Activated T-helper 1 cell treated with anti-CD3 and anti-CD28 coated beads, Interleukin-12 subunit alpha, Interleukin-12 subunit beta, Interleukin-2, Interleukin-4 antibody, amounts not matched to agents 30 ng/mL and 10 ng/mL and 1 ng/mL, durations not matched to agents 14 hours and 24 hours and 36 hours (primary cell): ENCODE measurements at places on chromosomes 4 and X. TPM values are rescaled to one million over a fixed set of nuclear protein-coding genes. Genes with fewer than 3 reads are reported as not detected.

DNA sequence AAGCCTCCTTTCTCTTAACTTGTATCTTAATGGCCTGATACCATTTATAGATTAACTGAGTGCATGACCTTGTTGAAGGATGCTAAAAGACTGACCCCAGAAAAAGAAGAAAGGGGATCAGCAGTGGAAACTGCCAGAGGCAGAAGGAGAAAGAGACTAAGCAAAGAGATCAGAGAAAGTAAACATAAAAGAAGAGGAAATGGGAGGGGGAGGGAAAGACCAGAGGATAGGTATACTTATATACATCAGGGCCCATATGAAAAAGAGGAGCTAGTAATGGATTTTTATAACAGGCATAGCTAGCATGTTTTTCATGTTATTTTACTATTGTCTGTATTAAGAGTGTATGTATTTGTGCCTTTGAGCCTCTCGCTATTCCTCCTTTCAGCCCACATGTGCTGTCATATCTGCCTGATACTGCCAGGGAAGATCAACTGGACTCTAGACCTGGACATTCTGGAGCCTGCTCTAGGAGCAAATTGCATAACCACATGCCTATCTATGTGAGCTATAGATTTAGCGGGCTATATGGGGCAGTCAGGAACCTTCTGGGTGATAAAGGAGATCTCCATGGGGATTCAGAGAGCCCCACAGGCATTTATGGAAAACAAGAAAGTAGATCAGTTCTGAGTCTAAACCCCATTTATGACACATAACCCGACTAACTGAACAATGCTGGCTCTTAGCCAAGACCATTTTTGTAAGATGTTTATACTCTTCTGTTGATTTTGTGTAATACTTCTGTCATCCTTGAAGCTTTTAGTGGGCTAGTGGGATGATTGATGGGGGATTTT is 13.4 kb upstream of the SNX12 start:
- no peak for DNase-seq
- no peak overlapping the region for H3K27ac ChIP-seq
- no peak overlapping the region for H3K4me3 ChIP-seq
- H3K4me1 ChIP-seq = no peaks in the 10 kb centered on the region

- peaks cover 32% of the 10 kb centered on the region for H3K36me3 ChIP-seq
- peaks cover 47% of the 10 kb centered on the region for H3K4me1 ChIP-seq
- H3K27me3 ChIP-seq = no peaks in the 10 kb centered on the region
Measured at GRCh38 chr4:83104991-83105390, 9.5 kb downstream of the PLAC8 start.

DNA sequence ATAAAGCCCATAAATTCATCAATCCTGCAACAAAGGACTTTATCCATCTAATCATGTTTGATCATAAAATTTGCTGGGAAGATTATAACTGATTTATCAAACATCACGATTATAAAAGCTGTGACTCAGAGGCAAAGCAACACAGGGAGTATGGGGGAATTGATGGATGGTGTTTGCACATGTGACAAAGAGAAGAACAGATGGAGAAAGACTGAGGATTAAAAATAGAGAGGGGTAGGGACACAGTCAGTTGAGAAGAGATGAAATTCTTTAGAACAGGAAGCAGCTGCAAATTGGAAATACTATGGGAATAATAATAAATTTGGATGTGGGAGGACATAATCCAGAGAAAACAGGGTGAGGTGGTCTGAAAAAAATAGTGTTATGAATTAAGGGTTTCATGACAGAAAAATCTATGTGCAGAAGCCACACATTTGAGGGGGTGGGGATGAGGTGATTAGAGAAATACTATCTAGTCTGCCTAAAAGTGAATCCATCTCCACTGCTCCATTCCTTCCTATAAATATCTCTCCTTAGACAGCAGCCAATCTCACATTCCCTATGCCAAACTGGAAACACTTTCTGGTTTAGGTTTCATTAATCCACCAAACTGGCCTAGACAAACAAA is 6.2 kb downstream of the PRR32 start:
- H3K4me3 ChIP-seq = no peak overlapping the region
- H3K27me3 ChIP-seq = no peaks in the 10 kb centered on the region
- H3K27ac ChIP-seq = no peak overlapping the region
- H3K4me1 ChIP-seq = no peaks in the 10 kb centered on the region
- DNase-seq = no peak

GRCh38 chrX:71917621-71918343 is 7.1 kb downstream of the NHSL2 start:
- no peaks in the 10 kb centered on the region for H3K4me1 ChIP-seq
- peaks cover 17% of the 10 kb centered on the region for H3K27me3 ChIP-seq
- H3K27ac ChIP-seq = no peak overlapping the region
- no peak overlapping the region for H3K4me3 ChIP-seq
- H3K36me3 ChIP-seq = no peaks in the 10 kb centered on the region
- DNase-seq = no peak

- no peaks in the 10 kb centered on the region for H3K4me1 ChIP-seq
- no peak overlapping the region for H3K4me3 ChIP-seq
- H3K27me3 ChIP-seq = no peaks in the 10 kb centered on the region
- H3K27ac ChIP-seq = no peak overlapping the region
- H3K36me3 ChIP-seq = no peaks in the 10 kb centered on the region
Measured at GRCh38 chrX:18617407-18617750, 54.5 kb downstream of the RS1 start.

GRCh38 chr4:15031197-15031596 is 28.9 kb downstream of the CPEB2 start:
- DNase-seq = no peak
- no peak overlapping the region for H3K27ac ChIP-seq
- H3K4me3 ChIP-seq = no peak overlapping the region

DNA sequence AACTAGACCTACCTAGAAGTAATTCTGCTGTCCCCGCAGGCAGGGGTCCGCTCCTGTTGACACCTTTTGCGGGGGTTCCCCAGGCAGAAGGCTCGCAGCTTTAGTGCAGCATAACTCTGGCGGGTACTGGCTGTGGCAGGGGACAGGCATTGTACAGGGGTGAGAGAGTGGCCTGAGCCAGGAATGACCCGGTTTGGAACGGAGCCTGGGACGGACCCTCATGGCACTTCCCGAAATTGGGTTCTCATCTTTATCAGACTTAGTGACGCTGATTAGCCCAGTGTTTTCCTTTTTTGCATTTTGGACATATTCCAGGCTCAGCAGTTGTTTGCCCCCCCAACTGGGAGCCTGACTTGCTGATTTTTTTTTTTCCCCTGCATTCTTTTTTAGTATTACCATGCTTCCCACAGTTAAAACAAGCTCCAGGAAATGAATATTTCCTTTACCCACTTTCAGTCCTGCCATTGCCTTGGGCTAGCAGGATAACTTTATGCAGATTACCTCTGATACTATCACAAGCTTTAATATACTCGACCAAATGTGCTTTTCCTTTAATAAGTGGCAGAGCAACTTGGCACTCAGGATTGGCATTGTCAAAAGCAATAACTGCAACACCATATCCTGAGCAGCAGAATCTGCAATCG is 55.8 kb upstream of the WDR1 start:
- H3K36me3 ChIP-seq = no peaks in the 10 kb centered on the region
- H3K4me3 ChIP-seq = no peak overlapping the region
- H3K4me1 ChIP-seq = no peaks in the 10 kb centered on the region
- H3K27ac ChIP-seq = no peak overlapping the region

DNA sequence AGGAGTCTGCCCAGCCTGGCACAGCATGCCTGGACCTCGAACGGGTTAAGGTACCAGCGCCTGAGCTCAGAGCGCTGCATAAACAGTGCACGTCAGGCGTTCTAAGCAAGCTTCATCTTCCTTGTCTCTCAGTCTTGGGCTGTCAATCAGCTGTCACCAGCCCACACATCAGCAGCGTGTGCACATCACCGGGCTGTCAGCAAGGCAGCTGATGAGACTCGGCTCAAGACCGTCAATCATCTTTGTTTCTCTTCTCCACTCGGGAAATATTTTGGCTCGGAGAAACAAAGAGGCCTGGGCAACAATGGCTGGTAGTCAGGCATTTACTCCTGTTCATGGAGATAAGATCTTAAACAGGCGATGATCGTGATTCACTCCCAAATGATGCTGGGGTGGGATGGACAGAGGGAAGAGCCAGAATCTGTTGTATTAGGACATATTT is 141.3 kb downstream of the LDB2 start:
- H3K27me3 ChIP-seq = no peaks in the 10 kb centered on the region
- DNase-seq = no peak
- H3K36me3 ChIP-seq = no peaks in the 10 kb centered on the region
- no peak overlapping the region for H3K4me3 ChIP-seq

- peaks cover 53% of the 10 kb centered on the region for H3K4me1 ChIP-seq
- H3K27ac ChIP-seq = no peak overlapping the region
- no peak overlapping the region for H3K4me3 ChIP-seq
- no peak for DNase-seq
- H3K27me3 ChIP-seq = no peaks in the 10 kb centered on the region
Measured at GRCh38 chr4:80012291-80012690, 60.7 kb downstream of the ANTXR2 start.

- no peaks in the 10 kb centered on the region for H3K27me3 ChIP-seq
- no peaks in the 10 kb centered on the region for H3K36me3 ChIP-seq
- DNase-seq = no peak
- no peak overlapping the region for H3K4me3 ChIP-seq
- H3K27ac ChIP-seq = no peak overlapping the region
- H3K4me1 ChIP-seq = no peaks in the 10 kb centered on the region
Measured at GRCh38 chrX:67723580-67724351, 179.9 kb downstream of the AR start.

DNA sequence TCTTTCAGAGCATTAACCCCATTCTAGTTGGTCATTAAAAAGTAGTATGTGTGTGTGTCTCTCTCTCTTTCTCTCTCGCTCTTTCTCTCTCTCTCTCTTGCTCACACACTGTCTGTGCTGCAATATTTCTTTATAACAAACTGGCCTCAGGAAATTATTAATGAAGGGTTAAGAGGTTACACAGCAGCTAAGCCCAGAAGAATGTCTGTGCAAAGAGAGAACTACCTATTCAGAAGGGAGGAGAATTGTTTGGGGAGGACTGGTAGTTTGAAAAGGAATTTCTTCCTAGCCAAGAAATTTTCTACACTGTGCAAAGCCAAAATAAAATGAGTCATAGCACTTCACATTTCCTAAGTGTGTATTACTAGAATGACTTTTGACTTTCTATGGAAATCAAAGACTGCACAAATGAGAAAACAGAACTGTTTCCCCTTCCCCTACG is 22.2 kb downstream of the PDGFC start:
- no peaks in the 10 kb centered on the region for H3K4me1 ChIP-seq
- H3K4me3 ChIP-seq = no peak overlapping the region
- H3K27me3 ChIP-seq = peaks cover 1% of the 10 kb centered on the region
- H3K27ac ChIP-seq = no peak overlapping the region
- no peak for DNase-seq

- peaks cover 9% of the 10 kb centered on the region for H3K36me3 ChIP-seq
- H3K27me3 ChIP-seq = no peaks in the 10 kb centered on the region
- peak overlapping the region; percentile 97 for H3K4me3 ChIP-seq
- DNase-seq = peak; percentile 21
- peak overlapping the region; percentile 96 for H3K27ac ChIP-seq
Measured at GRCh38 chr4:16226816-16227461, 668 bp upstream of the TAPT1 start.

DNA sequence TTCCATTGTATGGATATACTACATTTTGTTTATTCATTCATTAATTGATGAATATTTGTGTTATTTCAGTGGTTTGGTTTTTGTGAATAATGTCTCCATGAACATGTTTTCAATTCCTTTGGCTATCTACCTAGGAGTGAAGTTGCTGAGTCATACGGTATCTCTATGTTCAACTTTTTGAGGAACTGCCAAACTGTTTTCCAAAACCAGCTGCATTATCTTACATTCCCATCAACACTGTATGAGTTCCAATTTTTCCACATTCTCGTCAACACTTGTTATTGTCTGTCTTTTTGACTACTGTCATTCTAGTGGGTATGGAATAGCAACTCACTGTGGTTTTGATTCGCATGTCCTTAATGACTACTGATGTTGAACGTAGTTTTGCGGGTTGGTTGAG is 388.6 kb upstream of the MAGEB2 start:
- H3K36me3 ChIP-seq = no peaks in the 10 kb centered on the region
- DNase-seq = no peak
- no peak overlapping the region for H3K4me3 ChIP-seq
- H3K27me3 ChIP-seq = no peaks in the 10 kb centered on the region

DNA sequence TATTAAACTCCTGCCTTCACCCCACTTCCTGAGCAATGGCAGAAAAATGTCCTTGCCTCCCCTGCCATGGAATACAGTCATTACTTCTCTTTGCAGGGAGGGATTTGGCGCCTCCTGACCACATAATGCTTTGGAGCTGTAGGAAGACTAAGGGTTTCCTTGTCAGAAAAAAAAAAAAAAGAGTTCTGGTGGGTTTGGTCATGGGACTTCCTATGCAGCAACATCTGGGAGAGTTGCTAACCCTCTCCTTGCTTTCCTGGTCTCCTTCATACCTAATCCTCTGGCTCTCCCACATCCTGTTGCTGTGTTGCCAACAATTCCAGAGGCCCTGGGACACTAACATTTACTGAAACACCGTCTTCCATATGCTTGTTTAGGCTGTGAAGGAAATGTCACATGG is 75.1 kb upstream of the MBNL3 start:
- H3K36me3 ChIP-seq = no peaks in the 10 kb centered on the region
- no peaks in the 10 kb centered on the region for H3K27me3 ChIP-seq

DNA sequence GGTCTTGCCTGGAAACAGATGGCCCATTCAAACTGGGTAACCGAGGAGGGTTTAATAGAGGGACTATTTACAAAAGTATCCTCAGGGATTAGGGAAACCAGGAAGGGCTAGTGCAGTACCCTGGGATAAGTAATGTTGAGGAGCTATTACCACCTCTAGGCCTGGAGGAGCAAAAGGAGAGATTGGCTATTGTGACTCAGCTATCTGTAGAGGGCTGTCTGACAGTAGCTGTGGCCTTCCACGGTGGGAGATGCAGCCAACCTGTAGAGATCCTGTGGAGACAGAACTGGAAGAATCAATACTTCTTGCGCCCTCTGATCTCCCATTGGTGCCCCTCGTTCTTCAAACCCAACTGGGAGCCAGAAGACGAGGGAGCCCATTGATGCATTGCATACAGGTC is 34.1 kb upstream of the RPS6KA3 start:
- H3K36me3 ChIP-seq = no peaks in the 10 kb centered on the region
- H3K4me3 ChIP-seq = no peak overlapping the region
- H3K27me3 ChIP-seq = peaks cover 22% of the 10 kb centered on the region
- no peaks in the 10 kb centered on the region for H3K4me1 ChIP-seq

RPL34 gene
- total RNA-seq = 1,258 and 1,304 TPM in 2 replicates

GPR119 gene
- total RNA-seq = not detected in 2 replicates

TNMD gene
- total RNA-seq = not detected in 2 replicates

TAF7L gene
- 0.10 and 0.36 TPM in 2 replicates for total RNA-seq

VCX2 gene
- total RNA-seq = not detected in 2 replicates

SLC6A14 gene
- total RNA-seq = not detected in 2 replicates

CTAG2 gene
- not detected in 2 replicates for total RNA-seq

KLHL2 gene
- total RNA-seq = 38.6 and 40.6 TPM in 2 replicates

ARMCX1 gene
- total RNA-seq = 0.16 and 0.20 TPM in 2 replicates

GLRA2 gene
- total RNA-seq = not detected in 2 replicates

GIMD1 gene
- not detected in 2 replicates for total RNA-seq

EFNB1 gene
- total RNA-seq = 7.3 and 8.0 TPM in 2 replicates
